ENCODE measurements at places on chromosomes 1 and 21.

GRCh38 chr21:37339552-37339939, 27.0 kb upstream of the DYRK1A start:
- no peak for DNase-seq

DNA sequence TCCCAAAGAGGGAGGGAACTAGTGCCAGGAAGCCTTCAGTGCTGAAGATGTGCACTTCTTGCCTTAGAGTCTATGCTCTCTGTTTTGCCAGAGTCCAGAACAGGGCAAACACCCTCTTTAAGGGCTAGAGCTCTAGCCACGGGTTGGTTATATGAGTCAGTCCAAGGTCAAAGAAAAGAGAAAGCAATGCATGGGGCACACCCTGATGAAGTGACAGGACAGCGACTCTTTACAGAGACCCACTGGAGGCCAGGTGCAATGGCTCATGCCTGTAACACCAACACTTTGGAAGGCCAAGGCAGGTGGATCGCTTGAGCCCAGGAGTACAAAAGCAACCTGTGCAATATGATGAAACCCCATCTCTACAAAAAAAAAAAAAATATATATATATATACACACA, 86.1 kb downstream of the TGFBR3 start:
- DNase-seq = no peak

DNA sequence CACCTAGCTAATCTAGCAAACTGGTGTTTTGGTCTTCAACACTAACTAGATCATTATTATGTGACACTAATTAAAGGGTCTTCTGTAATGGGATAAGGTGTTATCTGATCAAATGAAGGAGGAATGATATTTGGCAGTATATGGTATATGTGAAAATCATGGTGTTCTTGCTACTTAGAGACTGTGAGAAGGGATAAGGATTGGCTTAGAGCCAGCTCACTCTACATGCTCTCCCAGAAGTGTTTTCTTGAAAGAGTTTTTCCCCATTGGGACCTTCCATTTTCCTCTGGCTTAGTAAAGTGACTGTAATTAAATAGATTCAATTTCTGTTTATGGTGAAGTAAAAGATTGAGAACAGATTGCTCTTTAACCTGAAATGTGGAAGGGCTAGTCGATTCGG, 71.2 kb upstream of the RGL1 start:
- DNase-seq = no peak

GRCh38 chr1:45843474-45843905, 40.1 kb downstream of the MAST2 start:
- no peak for DNase-seq

DNA sequence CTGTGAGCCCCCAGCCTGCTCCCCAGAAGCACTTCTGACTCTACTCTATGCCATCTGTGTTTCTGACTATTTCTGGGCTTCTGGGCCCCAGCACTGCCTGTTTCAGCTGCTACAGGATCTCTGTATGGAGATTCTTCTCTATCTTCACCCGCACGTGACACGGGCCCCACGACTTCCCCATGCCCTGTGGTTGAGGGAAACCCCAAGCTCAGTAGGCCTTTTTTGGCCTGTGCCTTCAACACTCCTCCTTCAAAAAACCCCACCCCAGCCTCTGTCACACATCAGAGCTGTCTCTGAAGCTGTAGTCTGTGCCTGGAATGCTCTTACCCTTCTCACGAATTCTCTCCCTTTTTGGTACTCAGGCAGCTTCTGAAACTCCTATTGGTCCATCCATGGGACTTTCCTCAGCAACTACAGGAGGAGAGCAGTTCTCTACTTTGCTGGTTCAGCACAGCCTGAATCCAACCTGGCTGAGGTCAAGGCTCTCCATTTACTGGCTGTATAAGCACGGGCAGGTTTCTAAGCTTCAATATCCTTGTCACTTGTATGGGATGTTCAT, 2.0 kb upstream of the NID1 start:
- DNase-seq = no peak

DNA sequence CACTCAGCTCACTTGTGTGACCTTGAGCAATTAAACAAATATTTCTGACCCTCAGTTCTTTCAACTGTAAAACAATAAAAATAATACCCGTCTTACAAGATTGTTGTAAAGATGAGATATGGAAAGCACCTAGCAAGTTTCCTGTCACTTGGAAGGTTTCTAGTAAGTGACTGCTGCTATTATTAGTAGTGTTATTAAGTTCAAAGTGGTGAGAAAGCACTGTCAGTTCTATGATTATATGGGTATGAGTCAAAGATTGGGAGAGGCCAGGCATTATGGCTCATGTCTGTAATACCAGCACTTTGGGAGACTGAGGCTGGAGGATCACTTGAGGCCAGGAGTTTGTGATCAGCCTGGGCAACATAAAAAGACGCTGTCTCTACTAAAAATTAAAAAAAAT, 145.4 kb downstream of the C1orf21 start:
- no peak for DNase-seq

DNA sequence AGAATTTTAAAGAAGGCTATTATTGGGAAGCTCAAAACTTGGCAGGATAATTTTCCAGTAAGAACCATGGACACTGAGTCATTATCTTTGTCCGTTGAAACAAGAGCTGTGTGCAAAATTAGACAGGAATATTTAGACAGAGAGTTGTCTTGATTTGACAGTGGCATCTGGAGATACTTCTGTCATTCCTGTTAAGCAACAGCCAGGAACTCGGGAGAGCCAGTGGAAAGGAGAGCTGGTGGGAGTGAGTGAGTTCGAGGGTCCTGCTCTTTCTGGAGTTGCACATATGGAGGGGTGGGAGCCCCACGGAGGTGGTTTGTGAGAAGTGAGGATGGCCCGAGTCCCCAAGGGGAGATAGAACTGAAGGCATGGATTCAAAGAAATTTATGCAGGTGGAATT, 3.1 kb downstream of the COQ8A start:
- no peak for DNase-seq

GRCh38 chr1:83109692-83110091, 889.2 kb downstream of the TTLL7 start:
- DNase-seq = no peak

DNA sequence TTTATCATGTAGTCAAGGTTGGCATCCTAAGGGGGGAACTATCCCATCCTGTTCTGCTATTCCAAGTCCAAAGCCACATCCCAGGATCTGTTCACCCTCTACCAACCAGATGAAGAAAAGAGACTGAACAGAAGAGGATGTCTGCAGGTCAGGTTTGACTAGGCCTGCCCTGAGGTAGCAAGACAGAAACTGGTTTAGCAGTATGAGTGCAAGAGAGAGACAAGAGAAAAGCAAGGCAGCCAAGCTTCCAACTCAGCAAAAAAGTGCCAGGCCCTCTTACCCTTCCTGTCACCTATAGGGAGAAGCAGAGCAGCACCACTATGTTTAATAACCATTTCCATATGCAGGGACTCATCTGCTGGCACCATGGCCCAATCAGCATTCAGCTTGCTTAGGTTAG, 320.8 kb upstream of the DUSP10 start:
- DNase-seq = no peak

DNA sequence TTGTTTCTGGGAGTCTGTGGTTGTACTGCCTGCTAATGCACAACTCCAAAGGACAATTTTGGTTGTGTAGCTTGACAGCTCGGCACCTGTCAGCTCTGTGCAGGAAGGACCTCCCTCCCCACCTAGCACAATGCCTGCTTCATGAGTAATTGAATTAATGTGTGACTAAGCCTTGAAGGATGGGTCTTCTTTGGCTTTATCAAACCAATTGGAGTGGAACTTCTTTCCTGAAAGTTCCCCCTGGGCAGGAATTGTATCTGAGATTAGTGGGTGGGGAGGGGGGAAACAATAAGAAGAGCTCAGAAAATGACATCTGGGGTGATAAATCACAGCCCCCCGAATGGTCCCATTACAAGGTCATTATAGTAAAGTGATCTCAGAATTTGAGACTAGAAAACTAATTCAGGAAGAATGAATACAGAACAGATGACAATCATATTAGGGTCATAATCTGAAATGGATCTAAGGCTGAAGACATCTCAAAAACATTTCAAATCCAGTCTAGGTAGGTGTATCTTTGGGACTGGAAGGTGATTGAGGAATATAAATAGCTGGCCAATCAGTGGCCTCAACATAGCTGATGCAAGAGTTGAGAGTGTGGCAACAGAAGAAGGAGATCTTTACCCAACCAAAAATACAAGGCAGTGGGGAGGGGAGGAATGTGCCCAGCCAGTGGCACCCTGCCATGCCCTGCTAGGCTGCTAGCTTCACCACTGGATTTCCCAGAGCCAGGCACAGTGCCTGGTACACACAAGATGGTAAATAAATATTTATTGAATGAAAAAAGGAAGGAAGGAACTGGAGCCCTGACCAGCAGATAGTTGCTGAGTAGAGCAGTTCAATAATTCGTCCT, 10.1 kb upstream of the SESN2 start:
- DNase-seq = peak; percentile 3

GRCh38 chr1:70475023-70475422, 64.0 kb downstream of the CTH start:
- DNase-seq = no peak

GRCh38 chr21:26850116-26850643, 5.0 kb upstream of the ADAMTS1 start:
- DNase-seq = peak; percentile 47

DNA sequence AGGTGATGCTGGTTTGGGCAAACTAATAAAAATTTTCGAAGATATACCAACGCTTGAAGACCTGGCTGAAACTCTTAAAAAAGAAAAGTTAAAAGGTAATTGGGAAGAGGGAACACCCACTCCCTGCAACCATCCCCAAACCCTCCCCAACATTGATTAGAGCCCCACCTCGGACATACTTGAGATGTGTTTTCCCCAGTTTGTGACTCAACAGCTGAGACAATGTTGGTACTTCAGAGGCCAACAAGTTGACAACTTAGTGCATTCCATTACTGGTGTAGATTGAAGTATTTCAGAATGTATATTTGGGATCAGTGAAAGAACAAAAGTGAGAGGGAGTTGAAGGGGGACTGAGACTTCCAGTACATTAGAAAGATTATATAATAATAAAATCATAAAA, 5.1 kb downstream of the IFI16 start:
- no peak for DNase-seq

- DNase-seq = no peak
Observed at GRCh38 chr21:39029086-39029755, 154.0 kb downstream of the PSMG1 start.

DNA sequence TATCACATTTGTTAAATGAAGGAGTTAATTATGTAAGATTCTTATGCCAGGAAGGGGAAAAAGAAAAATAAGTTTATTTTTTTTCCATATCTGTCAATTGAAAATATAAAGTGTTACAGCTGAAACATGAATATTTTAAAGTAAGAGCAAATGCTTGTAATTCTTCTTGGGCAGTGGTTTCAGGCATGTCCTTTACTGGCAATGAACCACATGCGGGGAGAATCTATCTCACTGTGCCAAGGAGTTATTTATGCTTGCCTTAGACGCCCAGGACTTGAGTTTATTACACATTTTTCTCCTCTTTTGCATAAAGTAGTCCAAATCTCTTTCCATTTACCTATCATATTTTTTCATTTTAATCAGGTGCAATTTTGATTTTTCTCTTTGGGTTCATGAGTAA, 207.8 kb upstream of the NRIP1 start:
- DNase-seq = no peak

- DNase-seq = no peak
Observed at GRCh38 chr21:44618504-44618903, 6.6 kb downstream of the KRTAP10-8 start.

DNA sequence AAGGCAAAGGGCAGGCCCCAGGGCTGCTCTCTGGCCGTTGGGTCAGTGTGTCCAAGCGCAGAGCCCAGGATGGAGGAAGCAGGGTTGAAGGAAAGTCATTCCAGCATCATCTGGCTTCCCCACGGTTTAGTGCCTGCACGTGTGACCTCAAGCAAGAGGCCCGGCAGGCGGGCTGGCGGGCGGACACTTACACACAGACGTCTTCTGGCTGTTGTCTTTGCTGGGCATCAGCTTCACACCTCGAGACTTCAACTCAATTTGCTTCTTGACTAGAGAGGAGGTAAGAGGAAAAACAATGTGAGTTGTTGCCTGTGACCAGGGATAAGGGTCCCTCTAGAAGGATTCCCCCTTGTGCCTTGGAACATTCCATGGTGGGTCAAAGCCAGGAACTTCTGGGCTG, 38.4 kb upstream of the HMGB4 start:
- no peak for DNase-seq
